Activated T-helper 1 cell treated with anti-CD3 and anti-CD28 coated beads, Interleukin-2, amount 50 U/mL, for 16 hours (primary cell): ENCODE measurements at places on chromosomes 3 and 15.

DNA sequence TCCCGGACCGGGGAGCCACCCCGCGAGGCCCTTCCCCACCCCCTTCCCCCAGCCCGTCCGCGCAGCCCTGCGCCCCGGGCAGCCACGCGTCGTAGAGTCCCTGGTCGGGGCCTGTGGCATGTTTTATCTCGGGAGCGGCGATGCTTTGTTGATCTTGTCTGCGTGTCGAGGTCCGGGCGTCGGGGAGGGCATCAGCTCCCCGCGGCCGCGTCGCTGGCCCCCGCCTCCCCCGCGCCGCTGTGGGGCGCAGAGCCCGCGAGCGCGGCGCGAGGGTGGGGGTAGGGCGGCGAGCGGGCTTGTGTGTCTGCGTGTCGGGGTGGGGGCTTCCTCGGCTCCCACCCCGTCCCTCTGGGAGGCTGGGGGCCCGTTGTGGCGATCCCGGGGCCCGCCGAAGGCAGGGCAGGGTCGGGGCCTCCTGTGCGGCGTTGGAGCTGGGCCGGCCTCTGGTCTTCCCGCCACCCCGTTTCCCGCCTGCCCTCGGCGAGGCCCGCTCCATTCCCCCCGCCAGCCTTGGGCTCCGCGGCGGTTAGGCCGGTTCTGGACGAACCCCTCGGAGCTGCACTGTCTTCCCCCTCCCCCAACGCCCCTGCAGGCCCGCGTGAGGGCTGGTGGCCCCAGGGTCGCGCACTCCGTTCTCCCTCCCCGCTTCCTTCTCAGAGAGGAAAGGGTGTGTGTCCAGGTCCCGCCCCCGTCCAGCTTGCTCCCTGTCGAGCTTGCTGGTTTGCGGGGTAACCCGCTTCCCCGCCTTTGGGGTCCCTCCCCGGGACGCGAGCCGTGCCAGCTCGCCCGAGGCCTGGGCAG lies 695 bp downstream of the GMPS start:
- DNase-seq = peak; percentile 32

DNA sequence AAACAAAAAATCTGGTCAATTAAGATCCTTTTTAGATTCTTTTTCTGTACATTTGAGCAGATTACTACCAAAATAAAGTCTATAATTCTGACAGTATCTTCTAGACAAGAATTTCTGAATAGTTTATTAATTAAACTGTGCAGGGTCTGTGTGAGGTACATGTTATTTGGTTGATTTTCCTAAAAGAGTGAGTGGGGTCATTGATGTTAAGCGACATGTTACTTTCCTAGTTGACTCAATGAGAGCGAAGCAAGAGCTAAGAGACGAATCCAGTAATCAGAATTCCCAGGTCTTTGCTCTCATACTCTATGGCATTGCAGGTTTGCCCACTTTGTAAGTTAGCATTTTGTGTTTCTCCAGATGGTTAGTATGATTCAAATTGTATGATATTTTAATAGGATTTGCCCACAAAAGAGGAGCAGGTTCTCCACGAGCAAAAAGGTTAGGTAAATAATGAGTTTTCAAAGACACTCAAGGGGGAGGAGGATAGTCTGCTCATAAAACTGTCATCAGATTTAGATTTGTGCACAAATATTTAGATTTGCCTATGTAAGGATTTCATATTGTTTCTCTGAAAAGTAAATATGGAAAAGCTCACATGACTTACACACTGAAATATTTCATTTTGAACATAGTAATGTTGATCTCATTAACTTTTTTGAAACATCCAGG lies 217.2 kb upstream of the CGNL1 start:
- DNase-seq = no peak

GRCh38 chr3:78277801-78278200 lies 1237.9 kb downstream of the ROBO2 start:
- DNase-seq = no peak

- DNase-seq = no peak
These were observed 81.9 kb upstream of the PTX3 start for GRCh38 chr3:157354722-157355121.

DNA sequence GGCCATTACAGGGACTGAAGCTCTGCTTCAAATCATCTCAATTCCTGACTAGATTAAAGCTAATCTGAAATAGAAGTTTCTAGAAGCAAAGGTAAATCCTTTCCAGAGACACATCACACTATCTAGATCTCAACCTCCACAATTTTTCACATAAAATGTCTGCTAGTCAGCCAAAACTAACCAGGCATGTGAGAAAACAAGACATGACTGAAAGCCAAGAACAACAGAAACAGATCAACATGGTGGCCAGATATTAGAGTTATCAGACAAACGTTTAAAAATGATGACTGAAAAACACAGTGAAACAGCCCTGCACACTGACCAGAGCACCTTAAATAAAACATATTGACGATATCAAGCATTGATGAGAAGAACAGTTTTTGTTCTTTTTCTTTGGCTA lies 59.1 kb downstream of the SUMF1 start:
- DNase-seq = no peak

DNA sequence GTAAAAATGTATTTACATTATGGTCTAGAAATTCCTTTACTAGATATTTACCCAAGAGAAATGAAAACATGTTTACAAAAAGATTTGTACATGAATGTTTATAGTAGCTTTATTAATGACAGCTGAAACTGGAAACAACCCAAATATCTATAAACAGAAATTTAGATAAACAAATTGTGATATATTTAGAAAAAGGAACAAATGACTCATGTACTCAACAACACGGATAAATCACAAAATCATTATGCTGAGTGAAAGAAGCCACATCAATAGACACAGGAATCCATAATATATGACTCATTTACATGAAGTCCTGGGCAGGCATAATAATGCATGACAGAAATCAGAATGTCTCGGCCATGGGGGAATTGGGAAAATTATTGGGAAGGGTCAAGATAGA lies 1020.2 kb downstream of the SQOR start:
- DNase-seq = no peak

DNA sequence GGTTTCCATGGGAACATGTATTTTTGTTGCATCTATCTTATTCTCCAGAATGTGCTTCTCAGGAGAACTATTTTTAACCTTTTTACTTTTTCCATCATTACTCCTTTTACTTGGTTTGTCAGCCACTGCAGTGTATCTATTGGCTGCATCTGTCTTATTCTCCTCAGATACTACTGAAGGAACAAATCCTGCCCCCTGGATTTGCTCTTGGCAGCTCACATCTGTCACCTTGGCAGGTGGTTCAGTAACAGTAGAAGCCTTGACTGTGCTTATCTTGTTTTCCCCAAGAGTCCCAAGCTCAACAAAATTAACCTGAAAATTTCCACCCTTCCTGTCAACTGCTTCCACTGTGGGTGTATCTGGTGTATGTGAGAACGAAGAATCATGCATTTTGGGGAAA lies 106.0 kb downstream of the MAP4 start:
- no peak for DNase-seq

DNA sequence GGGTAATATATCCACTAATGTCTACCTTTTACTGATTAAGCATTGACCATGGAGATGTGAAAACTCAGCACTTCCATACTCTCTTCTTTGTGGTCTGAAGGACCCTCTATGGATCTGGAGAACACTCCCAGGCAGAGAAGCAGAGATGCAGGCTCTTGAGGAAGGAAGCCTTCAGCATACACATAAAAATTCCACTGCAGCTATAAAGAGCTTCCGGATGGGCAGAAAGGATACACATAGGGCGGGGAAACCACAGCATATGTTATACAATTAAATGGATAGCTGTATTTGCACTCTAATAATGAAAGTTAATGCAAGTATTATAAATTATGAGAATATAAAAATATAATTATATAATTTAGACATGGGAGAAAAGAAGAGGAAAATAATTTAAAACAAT lies 1258.2 kb upstream of the ALCAM start:
- DNase-seq = no peak

GRCh38 chr3:36763850-36764703 lies at the start of gene DCLK3:
TSS of gene DCLK3 (minus strand) at chr3:36764553. CDS start at chr3:36764263, 290 bp downstream.
- no peak for DNase-seq
